ENCODE measurements at places on chromosomes 7 and 10. TPM values are rescaled to one million over a fixed set of nuclear protein-coding genes. Genes with fewer than 3 reads are reported as not detected.

DIP2C gene
- 51.3 TPM for total RNA-seq

NPFFR1 gene
- total RNA-seq: 1.3 TPM

TMEM229A gene
- 5.8 TPM for total RNA-seq

ANKRD26 gene
- 46.8 TPM for total RNA-seq

GRM3 gene
- 57.3 TPM for total RNA-seq

PON3 gene
- total RNA-seq: 2.8 TPM

SPDYE2B gene
- not detected for total RNA-seq

HTR7 gene
- total RNA-seq: 2.6 TPM

KIF11 gene
- 1.8 TPM for total RNA-seq

PRLHR gene
- 1.4 TPM for total RNA-seq

NODAL gene
- not detected for total RNA-seq

NRP1 gene
- total RNA-seq: 27.6 TPM

WEE2 gene
- not detected for total RNA-seq

CRPPA gene
- total RNA-seq: 17.3 TPM

CPA4 gene
- total RNA-seq: 0.99 TPM

SH2D4B gene
- 0.22 TPM for total RNA-seq

STAG3 gene
- total RNA-seq: 1.4 TPM

CALML3 gene
- total RNA-seq: not detected

RBP3 gene
- not detected for total RNA-seq

NAT16 gene
- total RNA-seq: 0.82 TPM

TUBAL3 gene
- total RNA-seq: not detected

Measured in dorsolateral prefrontal cortex (tissue), 122 donors.